ENCODE measurements at places on chromosomes 16 and 17.

GRCh38 chr16:67565470-67566100 lies 3.3 kb downstream of the CTCF start:
- no peak for DNase-seq

DNA sequence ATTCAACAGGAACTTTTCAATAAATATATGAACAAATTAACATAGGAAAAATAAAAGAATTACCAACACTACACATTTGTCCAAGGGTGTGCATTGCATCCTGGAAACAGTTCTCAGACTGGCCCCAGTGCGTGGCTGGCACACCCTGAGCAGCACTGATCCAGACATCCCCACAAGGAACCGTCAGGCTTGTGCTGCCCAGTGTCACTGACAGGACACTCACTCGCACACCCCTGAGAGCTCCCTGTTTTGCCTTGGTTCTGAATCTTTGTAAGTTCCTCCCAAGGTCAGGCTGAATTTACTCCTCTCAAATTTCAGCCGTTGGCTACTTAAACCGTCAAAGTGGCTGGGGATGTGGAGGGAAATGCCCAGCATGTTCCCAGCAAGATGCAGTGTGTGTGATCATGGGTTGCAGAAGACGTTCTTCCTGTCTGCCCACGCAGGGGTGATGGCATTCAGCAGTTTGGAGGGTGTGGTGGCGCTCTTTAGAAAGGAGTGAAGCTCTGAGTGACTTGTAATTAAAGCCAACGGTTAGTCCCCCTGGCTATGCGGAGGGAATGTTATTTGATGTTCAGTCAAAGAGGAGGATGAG lies 1.7 kb downstream of the MT2A start:
- DNase-seq = peak; percentile 80

DNA sequence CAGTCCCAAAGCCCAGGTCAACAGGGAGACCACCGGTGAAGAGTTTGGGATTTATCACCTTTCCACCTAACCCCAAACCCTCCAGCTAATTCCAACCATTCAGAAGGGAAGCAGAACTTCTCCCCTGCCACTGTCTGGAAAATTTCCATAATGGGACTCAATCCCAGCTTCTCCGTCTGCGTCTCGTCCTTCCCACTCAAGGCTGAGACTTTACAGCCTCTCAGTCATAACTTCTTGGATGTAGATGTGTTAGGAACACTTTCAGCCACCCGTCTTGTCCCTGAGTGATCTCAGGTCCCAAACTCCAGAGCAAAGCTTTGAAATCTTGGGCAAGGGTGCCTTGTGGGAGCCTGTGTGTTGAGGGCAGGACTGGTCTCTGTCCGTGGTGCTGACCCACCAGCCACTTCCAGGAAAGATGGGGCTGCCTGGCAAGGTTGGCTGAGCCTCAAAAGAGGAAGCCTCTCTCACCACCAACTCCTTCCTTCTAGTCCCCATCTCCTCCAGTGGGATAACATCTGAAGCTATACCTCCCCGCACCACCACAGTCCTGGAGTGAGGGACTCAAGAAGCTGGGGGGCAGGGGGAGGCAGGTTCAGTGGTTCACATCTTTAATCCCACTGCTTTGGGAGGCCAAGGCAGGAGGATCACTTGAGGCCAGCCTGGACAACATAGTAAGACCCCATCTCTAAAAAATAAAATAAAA lies 9.3 kb downstream of the GAS2L2 start:
- DNase-seq = no peak

GRCh38 chr17:50191359-50192143 lies 9.9 kb downstream of the COL1A1 start:
- no peak for DNase-seq

DNA sequence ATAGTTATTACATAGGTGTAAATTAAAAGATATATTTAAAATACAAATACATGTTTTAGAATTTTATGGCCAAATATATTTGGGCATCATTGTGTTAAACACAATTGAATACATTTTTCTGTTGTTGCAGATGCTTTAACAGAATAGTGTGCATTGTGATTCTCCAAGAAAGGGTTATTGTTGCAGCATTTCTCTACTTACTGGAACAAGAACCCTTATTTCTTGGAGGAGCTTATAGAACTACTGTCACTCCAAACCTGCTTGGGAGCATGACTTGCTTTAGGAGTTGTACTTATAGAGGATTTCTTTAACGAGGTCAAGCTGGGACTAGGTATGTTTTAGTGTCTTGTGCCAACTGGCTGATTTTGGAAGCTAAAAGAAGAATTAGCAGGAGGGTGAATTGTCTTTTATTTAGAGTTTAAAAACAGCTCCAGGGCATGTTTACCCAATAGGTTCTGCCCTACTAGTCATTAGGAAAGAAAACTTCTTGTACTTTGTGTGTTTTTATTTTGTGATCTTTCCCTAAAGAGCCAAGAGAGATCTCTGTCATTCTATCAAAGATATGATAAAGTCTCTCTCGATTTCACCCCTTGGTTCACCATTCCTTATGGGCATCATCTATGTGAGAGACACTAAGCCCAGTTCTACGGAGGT lies 279.8 kb upstream of the SALL1 start:
- no peak for DNase-seq

- DNase-seq = no peak
These were observed 7.1 kb downstream of the HSDL1 start for GRCh38 chr16:84137769-84138357.

- no peak for DNase-seq
These were observed 107.6 kb downstream of the KCNJ2 start for GRCh38 chr17:70276906-70277305.

DNA sequence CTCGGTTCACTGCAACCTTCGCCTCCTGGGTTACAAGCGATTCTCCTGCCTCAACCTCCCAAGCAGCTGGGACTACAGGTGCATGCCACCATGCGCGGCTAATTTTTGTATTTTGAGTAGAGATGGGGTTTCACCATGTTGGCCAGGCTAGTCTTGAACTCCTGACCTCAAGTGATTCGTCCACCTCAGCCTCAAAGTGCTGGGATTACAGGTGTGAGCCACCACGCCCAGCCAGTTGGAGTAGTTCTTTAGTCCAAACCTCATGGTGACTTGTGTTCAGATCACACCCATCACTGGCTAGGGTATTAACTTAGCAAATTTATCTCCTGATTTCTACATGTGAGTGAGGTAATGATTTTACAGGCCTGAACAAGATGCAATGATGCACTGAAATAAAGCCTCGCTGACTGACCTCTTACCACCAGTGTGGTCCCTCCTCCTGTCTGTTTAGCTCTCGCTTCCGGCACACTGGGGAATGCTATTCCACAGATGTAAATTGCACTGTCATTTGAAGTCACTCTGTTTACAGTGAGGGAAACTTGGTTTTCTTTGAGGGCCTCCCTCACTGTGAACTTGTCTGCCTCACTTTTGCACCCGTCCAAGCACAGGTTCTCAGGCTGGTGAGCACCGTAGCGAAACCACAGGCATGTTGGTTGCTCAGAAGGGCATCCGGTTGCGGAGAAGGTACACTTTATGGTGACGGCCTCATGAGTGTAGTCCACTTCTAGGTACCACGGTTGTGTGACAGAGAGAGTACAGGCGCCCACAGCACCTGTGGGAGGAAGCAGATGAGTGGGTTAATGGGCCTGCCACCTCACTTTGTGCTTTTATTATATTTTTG lies 5.5 kb downstream of the IGSF6 start:
- DNase-seq = peak; percentile 78

GRCh38 chr17:65035191-65035590 lies 21.3 kb downstream of the GNA13 start:
- no peak for DNase-seq

- no peak for DNase-seq
These were observed 48.3 kb downstream of the UBE2G1 start for GRCh38 chr17:4318186-4318585.

DNA sequence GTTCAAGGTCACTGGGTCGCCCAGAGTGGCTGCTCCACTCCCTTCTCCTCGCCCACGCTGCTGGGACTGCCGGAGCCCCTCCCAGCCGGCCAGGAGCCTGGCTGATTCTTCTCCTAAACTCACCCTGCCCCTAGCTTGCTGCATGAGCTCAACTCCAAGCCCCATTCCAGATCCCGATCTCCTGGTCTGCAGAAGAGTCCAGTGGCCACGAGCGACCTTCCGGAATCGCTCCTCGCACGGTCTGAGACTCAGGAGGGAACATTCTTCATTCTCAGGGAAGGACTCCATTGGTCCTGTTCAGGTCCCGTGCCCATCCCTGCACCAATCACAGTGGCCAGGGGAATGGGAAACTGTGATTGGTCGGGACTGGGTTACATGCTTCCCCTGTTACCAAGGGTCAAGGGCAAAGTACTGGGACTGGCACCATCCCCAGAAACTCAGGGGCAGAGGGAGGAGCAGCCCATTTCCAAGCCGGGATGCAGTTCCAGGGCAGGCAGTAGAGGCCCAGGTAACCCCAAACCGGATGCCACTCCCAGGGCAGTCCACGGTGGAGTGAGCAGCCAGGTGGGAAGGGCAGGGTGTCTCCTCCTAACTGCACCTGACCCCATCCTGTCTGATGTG lies 24.5 kb upstream of the CIBAR2 start:
- no peak for DNase-seq

DNA sequence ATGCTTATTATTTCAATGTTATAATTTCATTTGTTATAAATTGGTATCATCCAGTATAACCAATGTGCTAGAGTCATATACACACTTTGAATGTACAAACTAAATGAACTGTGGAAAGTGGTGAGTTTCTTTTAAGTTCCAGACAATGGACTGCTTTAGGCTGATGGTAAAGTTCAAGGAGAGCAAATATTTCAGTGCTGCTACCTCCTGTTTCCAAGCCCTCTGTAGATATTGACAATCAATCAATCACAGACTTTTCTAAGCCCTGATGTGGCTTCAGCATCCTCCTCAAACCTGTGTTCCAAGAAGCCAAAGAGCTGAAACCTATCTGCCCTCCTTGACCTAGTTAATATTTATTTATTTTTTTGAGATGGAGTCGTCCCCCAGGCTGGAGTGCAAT lies 28.2 kb upstream of the SREBF1 start:
- no peak for DNase-seq

- no peak for DNase-seq
These were observed 26.3 kb downstream of the ZC3H18 start for GRCh38 chr16:88596483-88596882.

DNA sequence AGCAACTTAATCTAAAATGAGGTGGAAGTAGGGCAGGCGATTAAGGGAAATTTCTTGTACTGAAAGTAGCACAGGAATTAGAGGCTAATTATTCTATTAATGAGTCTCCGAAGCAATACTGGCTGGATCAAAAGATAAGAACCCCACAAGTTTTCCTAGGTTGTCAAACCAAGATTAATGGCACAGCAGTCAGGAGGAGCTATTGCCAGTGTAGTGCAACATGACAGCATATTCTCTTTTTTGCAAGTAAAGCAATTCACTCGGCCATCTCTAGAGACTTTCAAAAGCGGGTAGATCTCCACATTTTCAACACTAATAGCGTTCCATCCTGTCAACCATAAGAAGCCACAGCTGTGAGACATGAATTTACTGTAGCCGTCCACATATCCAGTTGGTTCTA lies 81.2 kb downstream of the CYB561 start:
- DNase-seq = no peak

DNA sequence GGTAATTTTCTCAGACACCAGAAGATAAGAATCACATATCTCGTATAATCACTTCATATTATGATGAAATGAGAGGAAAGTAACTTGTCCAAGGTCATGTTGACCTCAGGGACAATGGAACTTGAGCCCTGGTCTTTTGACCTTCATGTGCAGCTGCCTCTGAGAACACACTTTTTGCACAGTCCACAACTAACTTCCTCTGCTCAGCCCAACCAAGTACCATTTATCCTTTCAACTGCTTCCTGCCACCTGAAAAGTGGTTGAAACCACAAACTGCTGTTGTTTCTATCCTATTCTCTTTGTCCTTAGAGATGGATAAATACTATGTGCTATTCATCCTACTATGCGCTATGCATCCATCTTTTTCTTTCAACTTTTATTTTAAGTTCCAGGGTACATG lies 2.3 kb upstream of the CCL1 start:
- DNase-seq = no peak

GRCh38 chr16:21565861-21566669 lies 33.3 kb upstream of the METTL9 start:
- no peak for DNase-seq

- peak; percentile 65 for DNase-seq
These were observed 2.1 kb downstream of the P2RX5 start for GRCh38 chr17:3693829-3694231.

DNA sequence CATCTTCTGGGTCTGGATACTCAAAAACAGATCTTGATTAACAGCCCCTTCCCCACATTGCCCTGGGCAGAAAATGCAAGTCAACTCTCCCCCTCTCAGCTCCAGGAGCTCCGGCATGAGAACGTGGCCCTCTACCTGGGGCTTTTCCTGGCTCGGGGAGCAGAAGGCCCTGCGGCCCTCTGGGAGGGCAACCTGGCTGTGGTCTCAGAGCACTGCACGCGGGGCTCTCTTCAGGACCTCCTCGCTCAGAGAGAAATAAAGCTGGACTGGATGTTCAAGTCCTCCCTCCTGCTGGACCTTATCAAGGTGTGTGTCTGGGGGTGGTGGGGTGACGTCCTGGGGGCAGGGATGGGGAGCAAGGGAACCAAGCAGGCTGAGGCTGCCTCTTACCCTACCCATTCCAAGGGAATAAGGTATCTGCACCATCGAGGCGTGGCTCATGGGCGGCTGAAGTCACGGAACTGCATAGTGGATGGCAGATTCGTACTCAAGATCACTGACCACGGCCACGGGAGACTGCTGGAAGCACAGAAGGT lies 9.7 kb downstream of the GUCY2D start:
- DNase-seq = no peak

DNA sequence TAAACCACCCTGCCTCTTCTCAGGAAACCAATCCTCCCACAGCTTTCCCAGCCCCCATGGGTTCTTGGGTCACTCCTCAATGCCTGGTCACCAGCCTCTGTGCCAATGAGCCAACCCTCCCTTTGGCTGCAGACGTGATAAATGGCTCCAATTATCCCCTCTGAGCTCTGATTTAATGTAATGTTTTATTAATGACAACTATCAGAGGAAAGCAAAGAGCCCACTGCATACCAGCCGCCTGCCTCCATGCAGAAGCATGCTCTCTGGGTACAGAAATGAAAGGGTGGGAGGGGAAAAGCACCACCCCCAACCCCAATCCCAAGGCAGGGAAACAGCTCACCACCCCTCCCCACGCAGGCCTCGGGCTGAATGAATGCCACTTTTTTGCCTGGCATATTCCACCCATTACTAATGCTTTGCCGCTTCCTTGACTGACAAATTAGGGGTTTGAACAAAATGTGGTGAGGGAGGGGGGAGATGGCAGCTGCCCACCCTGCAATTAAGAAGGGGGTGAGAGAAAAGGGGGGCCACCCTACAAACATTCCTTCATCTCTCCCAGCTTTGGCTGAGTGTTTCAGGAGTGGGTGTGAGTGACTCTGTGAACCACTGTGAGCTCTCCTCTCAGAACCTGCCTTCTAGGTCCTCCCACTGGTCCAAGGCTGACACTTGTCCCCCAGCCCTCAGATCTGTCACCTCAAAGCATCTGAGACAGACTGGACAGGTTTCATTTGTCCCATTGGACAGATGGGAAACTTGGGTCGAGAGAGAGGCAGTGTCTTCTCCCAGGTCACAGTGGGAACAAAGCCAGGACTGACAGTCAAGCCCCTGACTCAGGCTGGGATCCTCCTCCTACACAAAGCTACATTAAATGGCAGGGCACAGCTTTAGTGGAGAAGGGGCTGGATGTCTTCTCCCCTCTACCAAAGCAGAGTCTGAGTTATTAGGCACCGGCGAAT lies 161.5 kb downstream of the TMEM132E start:
- no peak for DNase-seq

GRCh38 chr17:3780986-3781385 lies 20.0 kb downstream of the ITGAE start:
- no peak for DNase-seq

Data from activated naive CD8-positive, alpha-beta T cell treated with anti-CD3 and anti-CD28 coated beads for 36 hours (primary cell).